Body of pancreas (tissue), 4 donors: ENCODE measurements at places on chromosomes 1 and 21.

GRCh38 chr1:91997607-91998195 is 32.1 kb upstream of the EPHX4 start:
- peak; percentile 22 for DNase-seq
- H3K27me3 ChIP-seq: no peaks in the 10 kb centered on the region
- H3K4me1 ChIP-seq: no peaks in the 10 kb centered on the region
- no peaks in the 10 kb centered on the region for H3K36me3 ChIP-seq
- H3K27ac ChIP-seq: no peak overlapping the region

DNA sequence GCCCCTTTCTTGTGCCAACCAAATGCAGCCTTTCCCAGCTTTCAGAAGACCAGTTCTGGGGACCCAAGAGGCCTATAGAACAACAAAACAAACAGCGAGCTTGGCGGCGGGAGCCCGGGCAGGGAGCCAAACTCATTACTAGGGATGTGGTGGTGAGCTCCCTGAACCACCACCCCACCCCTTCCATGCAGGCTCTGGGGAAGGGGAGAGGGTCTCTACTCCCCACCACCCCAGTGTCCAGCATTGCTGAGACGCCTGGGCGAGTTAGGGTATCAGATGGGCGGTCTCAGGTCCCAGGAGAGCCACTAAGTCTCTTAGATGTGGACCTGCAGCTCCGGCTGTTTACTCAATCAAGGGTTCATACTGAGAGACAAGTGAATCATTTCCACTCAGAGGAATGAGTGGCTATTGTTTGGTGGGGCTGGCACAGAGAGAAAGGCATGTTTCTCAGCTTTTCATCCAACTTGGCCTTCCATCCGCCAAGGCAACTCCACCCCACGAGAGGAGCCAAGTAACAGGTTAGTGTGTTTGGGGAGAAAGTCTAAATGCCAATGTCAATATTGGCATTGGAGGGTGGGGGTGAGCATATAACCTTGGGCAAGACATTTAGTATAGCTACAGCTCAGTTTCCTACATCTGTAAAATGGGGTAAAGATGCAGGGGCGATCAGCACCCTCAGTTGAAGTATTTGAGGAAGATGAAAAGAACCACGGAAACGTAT is 40.9 kb downstream of the PLXNA2 start:
- peaks cover 3% of the 10 kb centered on the region for H3K36me3 ChIP-seq
- peaks cover 78% of the 10 kb centered on the region for H3K4me1 ChIP-seq
- DNase-seq: peak; percentile 76

DNA sequence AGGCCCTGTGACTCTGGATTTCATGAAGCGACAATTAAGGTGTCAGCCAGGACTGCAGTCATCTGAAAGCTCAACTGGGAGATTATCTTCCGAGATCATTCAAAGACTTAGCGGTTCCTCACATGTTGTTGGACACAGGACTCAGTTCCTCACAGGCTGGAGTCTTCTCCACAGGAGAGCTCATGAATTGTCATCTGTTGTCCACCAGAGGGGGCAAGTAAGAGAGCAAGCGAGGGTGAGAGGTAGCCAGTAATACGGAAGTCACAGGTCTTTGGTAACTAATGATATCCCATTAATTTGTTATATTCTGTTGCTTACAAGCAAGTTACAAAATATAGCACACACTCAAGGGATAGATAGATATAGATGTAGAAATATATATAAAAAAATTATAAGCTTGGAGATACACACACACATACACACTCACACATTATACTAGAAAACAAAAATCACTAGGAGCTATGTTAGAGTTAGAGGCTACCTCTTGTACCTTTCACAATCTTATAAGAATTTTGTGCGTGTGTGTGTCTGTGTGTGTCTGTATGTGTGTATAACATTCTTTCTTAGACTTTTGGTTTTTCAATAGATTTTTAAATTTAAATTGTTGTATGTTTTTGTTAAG is 1695.3 kb downstream of the BRINP3 start:
- no peak overlapping the region for H3K4me3 ChIP-seq
- H3K36me3 ChIP-seq: no peaks in the 10 kb centered on the region
- H3K4me1 ChIP-seq: no peaks in the 10 kb centered on the region
- no peaks in the 10 kb centered on the region for H3K27me3 ChIP-seq
- peak; percentile 32 for DNase-seq

DNA sequence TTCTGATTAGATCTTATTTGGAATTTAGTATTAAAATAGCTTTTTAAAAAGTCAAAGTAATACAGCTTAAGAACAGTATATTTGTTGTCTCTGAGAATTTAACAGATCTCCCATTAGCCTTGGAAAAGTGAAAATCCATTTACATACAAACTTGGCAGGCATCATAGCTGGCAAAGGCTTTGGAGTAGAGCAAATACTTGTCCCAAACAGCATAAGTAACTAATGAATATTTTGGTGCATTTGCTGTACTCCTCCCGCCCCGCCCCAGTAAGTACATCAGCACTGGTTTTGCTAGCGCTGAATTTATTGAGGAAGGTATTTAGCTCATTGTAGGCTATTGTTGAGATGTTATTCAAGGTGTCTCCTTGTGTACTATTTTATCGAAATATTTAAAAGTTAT is 417.7 kb upstream of the KAZN start:
- H3K36me3 ChIP-seq: no peaks in the 10 kb centered on the region
- no peak for DNase-seq
- H3K4me3 ChIP-seq: no peak overlapping the region
- no peak overlapping the region for H3K27ac ChIP-seq

- H3K4me1 ChIP-seq: peaks cover 6% of the 10 kb centered on the region
- no peak overlapping the region for H3K27ac ChIP-seq
- peaks cover 4% of the 10 kb centered on the region for H3K36me3 ChIP-seq
Observed at GRCh38 chr1:58652651-58653184, 47.1 kb downstream of the MYSM1 start.

- no peak overlapping the region for H3K27ac ChIP-seq
- no peaks in the 10 kb centered on the region for H3K27me3 ChIP-seq
- no peak overlapping the region for H3K4me3 ChIP-seq
- DNase-seq: no peak
Observed at GRCh38 chr1:62516600-62516999, 79.8 kb downstream of the USP1 start.

DNA sequence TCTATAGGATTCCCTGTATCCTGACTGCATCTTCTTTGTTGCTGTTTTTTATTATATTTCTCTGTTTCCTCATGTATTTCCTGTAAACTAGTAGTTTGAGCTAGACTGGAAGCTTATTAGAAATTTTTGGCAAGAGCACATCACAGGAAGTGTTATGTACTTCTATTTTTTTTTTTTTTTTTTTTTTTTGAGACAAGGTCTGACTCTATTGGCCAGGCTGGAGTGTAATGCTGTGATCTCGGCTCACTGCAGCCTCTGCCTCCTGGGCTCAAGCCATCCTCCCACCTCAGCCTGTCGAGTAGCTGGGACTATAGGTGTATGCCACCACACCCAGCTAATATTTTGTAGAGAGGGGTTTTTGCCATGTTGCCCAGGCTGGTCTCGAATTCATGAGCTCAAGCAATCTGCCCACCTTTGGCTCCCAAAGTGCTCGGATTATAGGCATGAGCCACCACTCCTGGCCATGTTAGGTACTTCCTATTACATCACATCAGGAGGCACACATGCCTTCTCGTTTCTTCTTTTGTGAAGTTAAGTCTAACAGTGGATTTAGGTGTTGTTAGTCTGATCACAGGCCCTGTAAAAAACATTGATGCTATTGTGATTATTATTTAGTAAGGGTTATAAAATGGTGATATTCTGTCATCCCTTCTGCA is 12.5 kb downstream of the C1orf21 start:
- H3K4me3 ChIP-seq: no peak overlapping the region
- no peaks in the 10 kb centered on the region for H3K27me3 ChIP-seq
- no peak for DNase-seq
- no peak overlapping the region for H3K27ac ChIP-seq
- no peaks in the 10 kb centered on the region for H3K4me1 ChIP-seq

DNA sequence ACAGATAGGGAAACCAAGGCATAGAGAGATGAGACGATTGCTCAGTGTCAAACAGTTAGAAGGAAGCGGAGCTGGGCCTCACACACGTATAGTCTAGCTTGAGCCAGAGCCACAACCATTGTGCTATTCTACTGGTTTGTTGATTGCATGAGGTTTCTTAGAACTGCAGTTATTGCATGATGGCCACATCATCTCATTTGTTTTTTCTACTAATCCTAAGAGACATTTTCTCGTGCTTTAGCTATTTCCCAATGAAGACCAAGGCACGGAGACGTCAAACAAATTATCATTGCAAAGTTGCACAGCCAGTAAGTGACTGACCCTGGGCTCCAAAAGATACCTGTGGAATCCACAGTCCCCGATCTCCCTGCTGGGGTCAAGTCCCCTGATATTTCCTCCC is 25.1 kb upstream of the ZNF362 start:
- no peak overlapping the region for H3K27ac ChIP-seq
- H3K4me3 ChIP-seq: no peak overlapping the region
- no peaks in the 10 kb centered on the region for H3K36me3 ChIP-seq
- no peaks in the 10 kb centered on the region for H3K4me1 ChIP-seq
- no peak for DNase-seq

GRCh38 chr1:227944090-227944930 is 3.4 kb downstream of the WNT9A start:
- H3K27me3 ChIP-seq: no peaks in the 10 kb centered on the region
- no peaks in the 10 kb centered on the region for H3K36me3 ChIP-seq
- peak overlapping the region; percentile 83 for H3K27ac ChIP-seq

- H3K4me1 ChIP-seq: no peaks in the 10 kb centered on the region
- no peak within 1 kb of the TSS for H3K4me3 ChIP-seq
- no peak within 1 kb of the TSS for H3K27ac ChIP-seq
- no peaks in the 10 kb centered on the region for H3K36me3 ChIP-seq
- no peaks in the 10 kb centered on the region for H3K27me3 ChIP-seq
Observed at GRCh38 chr1:152566681-152567080, at the start of gene LCE3E. LCE3E (minus strand) TSS chr1:152566780; CDS start chr1:152566208, 572 bp downstream.

DNA sequence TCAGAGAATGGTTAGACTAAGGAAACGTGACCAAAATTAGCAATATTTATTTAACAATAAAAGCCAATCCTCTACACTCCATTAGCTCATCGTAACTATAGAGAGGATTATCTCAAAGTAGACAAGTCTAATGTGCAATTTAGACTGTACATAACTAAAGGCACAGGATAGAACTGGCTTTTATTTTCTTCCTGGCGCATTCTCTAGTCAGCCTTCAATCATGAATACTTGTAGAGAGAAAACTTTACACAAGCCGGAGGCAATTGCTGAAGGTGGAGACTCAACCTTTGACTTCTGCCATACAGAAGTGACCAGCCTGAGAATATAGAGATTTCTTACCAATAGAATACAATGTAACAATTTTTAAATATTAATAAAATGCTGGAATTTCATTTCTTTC is 777.9 kb downstream of the LTN1 start:
- DNase-seq: no peak
- peaks cover 19% of the 10 kb centered on the region for H3K4me1 ChIP-seq
- H3K27ac ChIP-seq: no peak overlapping the region
- H3K4me3 ChIP-seq: no peak overlapping the region

DNA sequence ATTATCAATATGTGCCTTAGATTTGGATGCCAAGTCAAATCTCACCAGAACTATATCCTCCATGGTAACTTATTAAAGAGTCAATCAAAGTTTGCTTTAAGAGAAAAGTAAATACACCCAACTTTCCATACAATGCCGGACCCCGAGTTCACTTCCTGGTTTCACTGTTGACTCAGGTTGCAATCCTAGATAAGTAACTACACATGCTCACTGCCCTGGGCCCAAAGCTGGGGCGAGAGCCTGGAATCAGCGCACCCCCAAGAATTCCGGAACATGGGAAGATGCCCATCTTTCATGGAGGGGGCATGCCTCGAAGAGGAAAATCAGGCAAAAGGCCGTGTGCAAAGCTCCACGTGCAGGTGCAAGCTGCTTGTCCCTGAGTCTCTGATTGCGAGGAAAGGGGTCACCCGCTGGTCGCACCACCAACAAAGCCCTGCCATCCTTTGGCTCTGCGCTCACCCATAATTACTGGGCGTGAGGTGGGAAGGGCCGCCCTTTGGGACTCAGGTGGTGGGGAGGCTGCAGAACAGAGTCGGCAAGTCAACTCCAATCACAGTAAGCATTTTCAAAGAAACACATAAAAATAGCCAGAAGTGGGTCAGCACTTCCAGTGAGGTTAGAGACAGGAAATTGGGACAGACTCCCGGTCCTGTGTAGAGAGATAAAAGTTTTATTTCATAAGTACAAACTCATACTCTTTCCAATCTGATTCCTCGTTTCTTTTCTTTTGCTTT is 167.7 kb downstream of the TOMM20 start:
- no peaks in the 10 kb centered on the region for H3K27me3 ChIP-seq
- no peak overlapping the region for H3K4me3 ChIP-seq
- H3K36me3 ChIP-seq: no peaks in the 10 kb centered on the region
- H3K27ac ChIP-seq: peak overlapping the region; percentile 94
- peak; percentile 91 for DNase-seq

- H3K4me3 ChIP-seq: no peak overlapping the region
- DNase-seq: peak; percentile 59
- H3K36me3 ChIP-seq: peaks cover 40% of the 10 kb centered on the region
- H3K27me3 ChIP-seq: no peaks in the 10 kb centered on the region
- H3K4me1 ChIP-seq: peaks cover 14% of the 10 kb centered on the region
Observed at GRCh38 chr1:33327587-33328325, 6.9 kb upstream of the A3GALT2 start.

DNA sequence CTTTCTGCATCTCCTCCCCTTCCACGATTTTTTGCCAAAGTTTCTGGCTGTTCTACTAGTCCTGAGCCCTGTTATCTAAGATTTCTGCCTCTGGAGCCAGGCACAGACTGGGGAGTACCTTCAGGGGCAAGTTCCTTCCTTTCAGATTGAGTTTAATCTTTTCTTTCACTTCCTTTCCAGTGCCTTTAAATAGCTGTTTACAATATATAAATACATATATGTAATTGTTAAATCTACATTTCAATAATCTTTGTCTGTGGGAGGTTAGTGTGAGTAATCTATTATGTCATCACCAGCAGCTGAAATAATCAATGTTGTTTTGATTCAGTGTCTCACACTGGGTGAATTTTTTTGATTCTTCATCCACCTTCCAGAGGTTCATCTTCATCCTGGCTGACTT is 31.8 kb downstream of the DIPK1A start:
- no peak for DNase-seq
- H3K4me3 ChIP-seq: no peak overlapping the region
- no peaks in the 10 kb centered on the region for H3K36me3 ChIP-seq
- H3K27me3 ChIP-seq: no peaks in the 10 kb centered on the region
- H3K27ac ChIP-seq: no peak overlapping the region

DNA sequence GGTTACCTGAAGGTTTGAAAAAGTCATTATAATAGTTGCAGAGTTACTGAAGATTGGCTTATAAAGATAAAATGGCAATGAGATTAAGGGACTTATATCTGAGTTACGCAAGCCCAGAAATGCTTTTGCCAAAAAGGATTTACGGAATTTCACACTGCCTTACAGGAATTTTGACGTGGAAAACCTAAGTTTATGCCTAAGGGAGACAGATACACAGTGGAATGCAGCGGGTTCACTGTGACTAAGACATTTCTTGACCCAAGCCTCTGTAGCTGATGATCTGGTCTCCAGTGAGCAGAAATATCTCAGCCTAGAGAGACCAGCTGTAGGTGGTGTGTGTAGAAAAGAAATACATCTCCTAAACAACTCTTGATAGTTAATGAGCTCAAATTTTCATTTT is 10.1 kb upstream of the EXO1 start:
- no peaks in the 10 kb centered on the region for H3K4me1 ChIP-seq
- no peak for DNase-seq
- H3K27me3 ChIP-seq: no peaks in the 10 kb centered on the region
- H3K36me3 ChIP-seq: no peaks in the 10 kb centered on the region
- H3K4me3 ChIP-seq: no peak overlapping the region
